Small intestine (tissue), 16 donors: ENCODE measurements at places on chromosomes 11 and 22.

GRCh38 chr11:2728128-2728662 is 28.4 kb upstream of the KCNQ1OT1 start:
- DNase-seq, result no peak

DNA sequence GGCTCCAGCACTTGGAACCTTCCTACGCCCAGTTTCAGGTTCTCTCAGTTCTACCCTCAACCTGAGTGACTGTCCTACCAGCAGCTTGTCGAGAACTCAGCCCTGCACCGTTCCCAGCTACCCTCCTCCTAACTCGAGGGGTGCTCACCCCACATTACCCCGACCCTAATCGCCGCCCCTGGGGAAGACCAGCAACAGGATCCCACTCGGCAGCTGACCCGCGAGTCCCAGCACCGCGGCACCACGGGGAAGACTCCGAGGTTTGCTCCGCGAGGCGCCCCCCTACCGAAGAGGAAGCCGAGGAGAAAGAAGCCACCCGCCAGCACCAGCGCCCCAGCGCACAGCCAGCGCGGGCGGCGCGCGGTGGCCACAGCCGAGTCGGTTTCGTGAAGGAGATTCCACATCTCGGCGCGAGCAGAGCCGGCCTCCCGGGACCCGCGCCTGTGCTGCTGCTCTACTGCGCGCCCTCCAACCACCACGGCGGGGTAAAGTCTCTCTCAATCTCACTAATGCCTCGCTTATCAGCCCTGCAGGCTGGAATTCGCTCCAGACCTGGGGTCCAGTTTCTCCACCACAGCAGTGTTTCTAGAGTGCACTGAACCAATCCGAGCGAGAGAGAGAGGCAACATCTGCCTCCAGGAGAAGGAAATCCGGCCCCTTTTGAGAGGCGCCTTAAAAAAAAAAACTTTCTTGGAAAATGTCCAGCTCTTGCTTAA is at the start of gene FOLH1:
Gene FOLH1, minus strand, starts transcription at position 597 of the 716 bp plus-strand sequence. Its CDS starts 193 bp downstream, at position 404.
- DNase-seq, result peak; percentile 92

DNA sequence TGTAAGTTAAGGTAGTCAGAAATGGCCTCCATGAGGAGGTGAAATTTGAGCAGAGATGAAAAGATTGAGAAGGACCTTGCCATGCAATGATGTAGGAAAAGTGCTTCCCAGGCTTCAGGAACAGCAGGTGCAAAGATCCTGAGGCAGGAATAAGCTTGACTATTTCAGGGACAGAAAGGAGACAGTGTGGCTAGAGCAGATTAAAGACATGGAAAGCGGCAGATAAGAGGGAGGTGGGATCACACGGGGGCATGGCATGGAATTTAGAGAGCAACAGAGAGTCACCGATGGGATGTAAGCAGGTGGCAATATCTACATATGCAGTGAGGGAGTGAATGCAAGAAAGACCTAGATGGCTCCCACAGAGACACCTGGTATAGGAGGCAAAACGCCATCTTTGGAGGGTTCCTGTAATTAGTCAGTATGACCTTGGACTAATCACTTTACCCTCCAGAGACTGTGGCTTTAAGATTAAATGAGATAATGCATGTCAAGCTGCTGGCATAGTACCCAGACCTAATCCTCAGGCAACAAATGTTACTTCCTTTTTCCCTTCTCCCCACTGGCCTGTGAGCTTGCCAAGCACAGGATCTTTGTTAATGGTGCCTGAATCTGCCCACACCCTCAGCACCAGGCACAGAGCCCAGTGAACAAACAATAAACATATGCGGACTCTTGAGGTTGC is 24.6 kb upstream of the ACER3 start:
- DNase-seq, result peak; percentile 84

DNA sequence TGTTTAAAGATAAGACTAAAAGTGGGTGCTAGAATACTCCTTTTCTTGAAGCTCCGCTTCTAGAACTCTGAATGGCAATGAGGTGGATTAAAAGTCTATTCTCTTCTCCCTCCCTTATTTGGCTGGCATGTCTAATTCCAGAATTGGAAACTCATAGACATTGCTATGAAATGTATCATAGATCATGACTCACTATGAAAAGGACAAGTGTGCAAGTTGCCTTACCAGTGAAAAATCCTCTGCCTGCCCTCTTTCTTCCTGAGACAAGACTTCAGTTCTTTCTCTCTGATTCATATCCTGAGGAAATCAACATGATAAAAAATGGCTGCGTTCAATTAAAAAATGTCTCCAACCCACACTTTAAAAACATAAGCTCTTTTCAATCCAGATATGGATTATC is 73.2 kb upstream of the BLID start:
- DNase-seq, result no peak

DNA sequence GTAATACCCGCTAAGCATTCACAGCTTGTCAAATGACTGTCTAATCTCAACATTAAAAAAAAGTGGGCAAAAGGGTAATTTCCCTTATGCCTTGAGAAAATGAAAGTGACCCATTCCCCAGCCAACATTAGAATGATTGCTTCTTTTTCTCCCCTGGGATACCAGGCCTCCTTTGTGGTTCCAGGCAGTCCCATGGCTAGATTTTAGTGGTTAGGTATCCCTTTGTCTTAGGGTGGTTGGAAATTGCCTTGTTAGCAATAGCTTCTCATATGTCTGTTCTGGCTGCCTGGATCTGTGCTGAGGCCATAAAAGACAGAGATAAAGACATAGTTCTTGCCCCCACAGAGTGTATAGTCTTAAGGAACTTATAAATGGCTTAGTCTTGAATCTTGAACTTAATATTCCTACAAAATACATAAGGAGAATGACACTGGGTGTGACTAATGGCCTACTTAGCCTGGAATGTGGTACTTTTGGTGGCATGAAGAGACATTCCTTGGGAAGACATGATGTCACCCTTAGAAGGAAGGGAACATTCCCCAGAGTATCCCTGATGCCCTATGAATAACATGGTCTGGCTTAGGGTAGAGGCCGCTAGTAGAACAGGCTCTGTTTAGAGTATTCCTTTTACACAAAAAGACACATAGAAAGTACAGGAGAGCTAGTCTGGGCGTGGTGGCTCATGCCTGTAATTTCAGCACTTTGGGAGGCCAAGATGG is 90.3 kb downstream of the ZBTB16 start:
- no peak for DNase-seq

DNA sequence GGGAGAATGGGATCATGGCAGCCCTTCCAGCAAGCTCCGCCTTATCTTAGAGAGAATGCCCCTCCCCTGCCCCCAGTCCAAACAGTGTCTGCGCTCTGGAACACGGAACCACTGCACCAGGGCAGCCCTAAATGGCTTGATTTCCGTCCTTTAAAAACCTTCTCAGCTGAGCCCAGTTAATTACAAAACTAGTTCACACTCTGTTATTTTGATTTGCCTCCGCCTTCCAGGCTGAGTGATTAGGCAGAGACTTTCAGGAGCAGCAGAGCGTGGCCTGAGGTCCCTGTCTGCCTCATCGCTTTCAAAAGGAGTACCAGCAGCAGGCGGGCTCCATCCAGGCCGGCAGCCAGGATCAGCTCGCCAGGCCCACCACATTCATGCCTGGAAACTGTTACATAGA is 313.0 kb downstream of the BRD1 start:
- no peak for DNase-seq

GRCh38 chr11:74791333-74792100 is 42.9 kb downstream of the RNF169 start:
- DNase-seq, result no peak
